GM13977 (cell line): ENCODE measurements at places on chromosomes 16 and 17.

- DNase-seq: no peak
Observed at GRCh38 chr17:79830303-79830702, 8.9 kb downstream of the CBX4 start.

GRCh38 chr16:62254847-62255246 is 218.6 kb upstream of the CDH8 start:
- DNase-seq: no peak

DNA sequence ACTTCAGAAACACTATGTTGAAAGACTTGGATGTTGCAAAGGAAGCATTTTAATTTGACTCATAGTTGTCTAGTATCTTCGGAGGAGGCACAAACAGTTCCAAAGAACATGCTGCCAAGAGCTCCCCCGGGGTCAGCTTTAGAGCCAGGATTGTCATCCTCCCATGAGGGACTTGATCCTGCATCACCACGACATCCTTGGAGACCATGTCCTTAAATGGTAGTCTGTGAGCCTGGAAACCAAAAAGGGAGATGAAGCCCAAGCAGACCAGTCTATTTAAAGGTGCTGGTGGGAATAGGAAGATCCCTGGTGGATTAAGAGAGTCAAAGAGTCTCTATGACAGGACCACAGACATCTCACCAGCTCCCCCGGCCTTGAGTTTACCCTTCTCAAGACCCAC is 33.3 kb upstream of the DYNLRB2 start:
- DNase-seq: no peak

DNA sequence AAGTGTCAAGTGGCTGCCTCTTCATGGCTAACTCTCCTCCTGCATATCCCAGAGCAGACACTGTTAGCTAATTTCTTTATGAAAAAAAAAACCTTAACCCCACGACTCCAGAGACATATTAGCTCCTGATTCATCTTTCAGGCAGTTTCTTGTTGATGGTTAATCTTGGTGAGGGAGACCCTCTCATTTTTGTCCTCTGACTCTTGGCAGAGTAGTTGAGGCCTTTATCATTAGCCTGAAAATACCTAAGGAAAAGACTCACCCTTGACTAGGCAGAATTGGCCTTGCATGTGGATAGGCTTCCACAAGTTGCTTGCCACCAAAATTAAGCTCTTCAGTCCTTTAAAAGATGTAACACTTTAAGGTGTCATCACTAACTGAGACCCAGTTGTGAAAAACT is 4.0 kb downstream of the CRYBA1 start:
- no peak for DNase-seq

DNA sequence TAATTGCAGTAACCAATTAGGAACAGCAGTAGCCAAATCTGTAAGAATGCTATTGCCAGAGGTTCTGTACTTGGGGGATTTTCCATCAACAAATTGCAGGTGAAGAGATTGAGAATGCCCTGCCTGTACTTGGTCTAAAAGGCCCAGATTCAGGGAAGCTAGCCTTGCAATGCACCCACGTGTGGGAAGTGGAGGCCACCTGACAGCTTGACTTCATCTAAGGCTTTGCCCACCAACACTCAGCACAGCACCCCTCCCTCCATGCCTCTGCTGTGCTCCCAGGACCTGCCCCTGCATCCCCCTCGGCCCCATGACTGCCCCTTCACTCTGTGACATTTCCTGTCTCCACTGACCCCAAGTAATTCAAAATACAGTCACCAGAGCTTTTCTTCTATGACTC is 79.1 kb upstream of the CDH5 start:
- DNase-seq: no peak

DNA sequence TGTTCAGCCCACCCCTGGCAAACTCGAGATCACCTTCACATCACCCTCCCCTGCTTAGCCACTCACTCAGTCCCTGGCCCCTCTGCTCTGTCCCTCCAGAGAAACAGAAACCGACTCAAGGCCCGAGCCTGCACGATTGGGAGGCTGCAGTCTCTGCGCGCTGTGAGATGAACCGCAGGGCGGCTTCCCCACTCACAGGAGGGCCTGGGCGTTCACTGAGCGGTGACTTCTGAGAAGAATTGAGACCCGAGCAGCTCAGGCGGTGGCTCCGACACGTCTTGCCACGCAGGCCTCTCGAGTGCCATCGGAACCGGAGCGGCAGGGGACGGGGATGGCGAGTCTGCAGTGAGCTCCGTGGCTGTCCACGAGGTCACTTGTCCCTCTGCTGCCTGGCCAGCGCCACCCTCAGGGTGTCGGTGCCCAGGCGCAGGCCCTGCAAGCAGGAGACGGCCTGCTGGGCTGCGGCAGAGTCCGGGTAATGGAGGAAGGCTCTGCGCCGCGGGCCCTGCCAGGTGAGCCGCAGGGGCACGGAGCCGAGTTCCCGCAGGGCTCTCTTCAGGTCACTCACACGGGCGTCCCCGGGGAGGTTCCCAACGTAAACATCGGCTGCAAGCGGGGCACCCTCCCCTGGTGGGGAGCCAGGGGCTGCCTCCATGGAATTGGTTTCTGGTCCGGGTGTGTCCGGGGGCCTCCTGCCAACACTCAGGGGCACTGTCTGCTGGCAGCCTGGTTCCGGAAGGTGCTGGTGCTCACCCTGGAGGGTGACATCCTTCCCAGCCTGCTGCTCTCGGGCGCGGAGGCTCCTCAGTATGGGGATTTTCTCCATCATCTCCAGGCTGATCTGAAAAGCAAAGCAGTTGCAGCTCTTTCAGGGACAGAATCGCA is 21.6 kb downstream of the FOXF1 start:
- peak; percentile 12 for DNase-seq

GRCh38 chr16:12295395-12295794 is 318.9 kb downstream of the SNX29 start:
- no peak for DNase-seq

GRCh38 chr16:20838240-20838639 is 31.9 kb downstream of the REXO5 start:
- no peak for DNase-seq

GRCh38 chr17:39661744-39662541 is 3.2 kb upstream of the TCAP start:
- DNase-seq: peak; percentile 9

- DNase-seq: no peak
Observed at GRCh38 chr17:13558588-13558987, 43.1 kb downstream of the HS3ST3A1 start.

GRCh38 chr16:85057948-85058347 is 30.4 kb downstream of the KIAA0513 start:
- DNase-seq: no peak

DNA sequence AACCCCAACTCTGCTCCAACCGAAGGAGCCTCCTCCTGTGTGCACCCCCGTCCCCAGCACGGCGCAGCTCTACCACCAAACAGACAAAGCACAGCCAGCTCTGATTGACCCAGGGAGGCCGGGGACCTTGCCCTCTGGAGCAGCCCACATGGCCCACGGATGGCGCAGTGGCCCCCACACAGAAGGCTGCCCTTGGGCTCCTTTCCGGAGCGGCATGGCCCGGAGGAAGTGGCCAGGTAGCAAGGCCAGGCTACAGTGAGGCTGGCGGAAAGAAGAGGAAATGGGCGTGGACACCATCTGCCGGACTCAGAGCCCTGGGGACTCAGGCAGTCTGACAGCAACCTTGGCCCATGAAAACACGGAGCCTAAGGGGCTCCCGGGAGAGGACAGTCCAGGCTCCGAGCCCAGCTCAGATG is 19.9 kb upstream of the ZC3H18 start:
- DNase-seq: peak; percentile 17

DNA sequence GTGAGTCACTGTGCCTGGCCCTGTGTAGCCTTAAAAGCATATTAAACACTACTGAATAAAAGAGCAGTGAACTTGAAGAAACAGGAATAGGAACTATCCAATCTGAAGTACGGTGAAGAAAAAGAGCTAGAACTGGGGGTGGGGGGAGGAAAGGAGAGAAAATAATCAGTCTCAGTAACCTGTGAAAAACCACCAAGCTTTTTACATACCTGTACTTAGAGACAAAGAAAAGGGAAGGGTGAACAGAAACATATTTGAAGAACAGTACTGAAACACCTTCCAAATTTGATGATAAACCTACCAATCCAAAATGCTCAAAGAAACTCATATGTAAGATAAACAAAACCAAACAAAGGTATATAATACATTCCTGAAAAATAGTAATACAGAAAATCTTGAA is 77.5 kb downstream of the USP32 start:
- DNase-seq: peak; percentile 25

- no peak for DNase-seq
Observed at GRCh38 chr16:31177136-31177535, 2.8 kb upstream of the FUS start.

DNA sequence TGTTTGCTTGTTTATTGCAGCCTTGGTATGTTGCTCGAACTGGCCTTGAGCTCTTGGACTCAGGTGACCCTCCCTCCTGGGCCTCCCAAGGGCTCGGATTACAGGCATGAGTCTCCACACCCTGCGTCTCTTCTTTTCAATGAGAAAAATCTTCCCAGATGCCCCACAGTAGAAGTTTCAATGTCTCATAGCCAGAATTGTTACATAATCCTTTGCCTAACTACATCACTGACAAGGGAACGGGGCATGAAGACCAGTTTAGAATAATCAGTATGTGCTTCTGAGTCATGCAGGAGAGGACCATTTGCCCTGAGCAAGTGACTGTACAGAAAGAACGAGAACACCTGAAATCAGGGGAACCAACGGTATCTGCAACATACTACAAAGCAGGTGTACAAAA is 61.9 kb upstream of the RBBP6 start:
- DNase-seq: no peak

DNA sequence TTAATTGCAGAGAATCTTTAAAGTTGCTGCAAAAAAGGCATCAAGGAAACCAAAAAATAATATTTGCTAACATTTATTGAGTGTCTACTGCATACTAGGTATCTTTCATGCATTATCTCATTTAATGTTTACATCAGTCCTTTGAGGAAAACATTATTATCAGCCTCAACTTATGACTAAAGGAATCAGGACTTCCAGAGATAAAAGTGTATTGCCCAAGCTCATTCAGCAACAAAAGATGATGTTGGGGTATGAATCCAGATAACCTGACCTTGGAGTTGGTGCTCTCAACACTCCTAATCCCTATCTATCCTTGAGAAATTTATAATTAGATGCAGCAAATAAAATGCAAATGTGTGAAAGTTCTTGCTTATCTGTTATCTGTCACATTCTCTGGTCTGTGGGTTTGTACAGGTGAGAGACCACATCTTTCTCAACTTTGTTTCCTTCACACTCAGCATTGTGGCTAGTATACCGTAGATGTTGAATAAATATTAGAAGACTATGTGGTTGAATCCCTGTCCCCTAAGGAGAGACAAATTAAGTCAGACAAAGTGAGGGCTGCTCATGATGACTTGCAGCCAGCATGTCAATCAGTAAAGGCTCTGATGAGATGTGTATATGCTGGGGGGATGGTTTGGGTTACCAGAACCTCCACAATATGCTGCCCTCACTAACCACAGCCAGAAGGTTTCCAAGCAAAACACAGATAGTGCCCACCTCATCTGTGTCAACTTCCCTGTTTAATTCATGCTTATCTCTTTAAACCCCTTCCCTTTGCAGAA is 82.6 kb downstream of the NOG start:
- no peak for DNase-seq

GRCh38 chr17:10899281-10899680 is 61.4 kb upstream of the PIRT start:
- DNase-seq: no peak

- no peak for DNase-seq
Observed at GRCh38 chr17:31811101-31811500, 47.9 kb downstream of the COPRS start.

- DNase-seq: no peak
Observed at GRCh38 chr17:57537524-57538410, 207.3 kb downstream of the CCDC182 start.

DNA sequence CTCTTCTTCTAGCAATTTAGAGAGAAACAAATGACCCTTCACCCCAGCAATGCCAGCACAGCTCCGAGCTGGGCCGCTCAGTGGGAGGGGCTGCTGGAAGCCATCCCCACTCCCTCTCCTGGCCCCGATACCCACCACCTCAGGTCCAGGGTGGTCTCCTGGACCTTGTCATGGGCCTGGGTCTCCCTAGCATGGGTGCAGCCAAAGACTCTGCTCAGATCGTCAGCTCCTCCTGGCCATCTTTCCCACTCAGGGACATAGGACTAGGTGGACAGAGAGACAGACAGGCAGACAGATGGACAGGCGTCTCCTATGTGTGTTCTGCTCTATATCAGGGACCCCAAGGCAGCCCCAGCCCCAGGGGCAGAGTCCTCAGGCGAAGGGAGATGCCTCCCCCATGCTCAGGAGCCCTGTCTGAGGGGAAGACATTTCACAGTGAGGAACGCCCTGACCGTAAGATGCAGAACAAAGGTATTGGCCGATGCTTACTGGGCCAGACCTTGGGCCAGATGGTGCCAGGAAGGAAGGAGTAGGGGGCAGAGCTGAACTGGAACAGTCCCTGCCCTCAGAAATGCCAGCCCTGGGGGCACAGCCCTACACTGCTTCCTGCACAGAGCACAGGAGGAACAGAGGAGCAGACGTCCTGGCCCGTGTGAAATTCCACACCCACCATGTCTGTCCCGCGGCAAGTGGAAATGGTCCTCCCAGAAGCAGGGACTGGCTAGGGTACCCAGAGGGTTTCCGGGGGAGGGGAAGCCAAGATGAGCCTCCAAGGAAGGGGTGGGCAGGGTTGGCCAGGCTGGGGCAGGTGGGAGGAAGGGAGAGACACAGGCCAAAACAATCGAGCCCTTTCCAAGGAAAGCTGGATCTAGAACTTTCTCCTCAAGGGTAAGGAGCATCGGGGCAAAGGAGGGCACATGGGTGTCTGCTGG is 13.0 kb downstream of the PITPNM3 start:
- no peak for DNase-seq

- no peak for DNase-seq
Observed at GRCh38 chr16:20380782-20381181, 23.8 kb downstream of the PDILT start.

GRCh38 chr16:52929478-52930400 is 123.0 kb downstream of the CHD9NB start:
- DNase-seq: no peak

DNA sequence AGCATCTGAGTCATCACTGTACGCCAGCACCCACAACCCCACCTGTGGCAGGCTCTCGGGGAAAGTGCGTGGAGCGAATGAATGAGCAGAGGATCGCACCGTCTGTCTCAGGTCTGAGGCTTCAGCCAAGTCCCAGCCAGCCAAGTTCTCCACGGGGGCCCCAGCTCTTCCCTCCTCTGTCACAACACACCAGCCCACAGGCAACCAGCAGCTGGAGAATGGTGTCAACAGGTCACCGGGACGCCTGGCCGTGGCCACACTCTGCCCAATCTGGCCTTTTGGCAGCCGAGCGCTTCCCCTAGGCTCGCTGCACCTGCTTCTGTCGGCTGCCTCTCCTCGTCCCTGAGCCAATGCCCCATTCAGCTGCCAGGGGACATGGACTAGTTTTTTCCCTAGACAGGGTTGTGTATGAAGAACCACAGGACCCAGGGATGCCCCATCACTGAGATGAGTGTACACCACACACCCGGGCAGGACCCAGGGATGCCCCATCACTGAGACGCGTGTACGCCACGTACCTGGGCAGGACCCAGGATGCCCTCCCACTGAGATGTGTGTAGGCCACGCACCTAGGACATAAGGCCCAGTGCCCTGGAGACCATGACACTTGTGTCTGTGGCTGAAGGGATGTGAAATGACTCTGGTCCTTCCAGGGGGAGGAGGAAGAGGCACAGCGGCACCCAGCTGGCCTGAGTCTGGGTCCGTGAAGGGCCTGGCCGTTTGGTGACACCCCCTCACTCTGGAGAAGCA is 52.8 kb downstream of the ABR start:
- no peak for DNase-seq

- no peak for DNase-seq
Observed at GRCh38 chr16:1548233-1548632, 14.8 kb downstream of the TMEM204 start.

GRCh38 chr17:27997044-27997401 is 45.5 kb upstream of the NLK start:
- no peak for DNase-seq

- DNase-seq: no peak
Observed at GRCh38 chr16:81280393-81280792, 34.4 kb upstream of the GAN start.
